ENCODE measurements at places on chromosomes 11 and 22.

- H3K27me3 ChIP-seq = no peaks in the 10 kb centered on the region
Observed at GRCh38 chr11:44298862-44299261, 11.1 kb downstream of the ALX4 start.

DNA sequence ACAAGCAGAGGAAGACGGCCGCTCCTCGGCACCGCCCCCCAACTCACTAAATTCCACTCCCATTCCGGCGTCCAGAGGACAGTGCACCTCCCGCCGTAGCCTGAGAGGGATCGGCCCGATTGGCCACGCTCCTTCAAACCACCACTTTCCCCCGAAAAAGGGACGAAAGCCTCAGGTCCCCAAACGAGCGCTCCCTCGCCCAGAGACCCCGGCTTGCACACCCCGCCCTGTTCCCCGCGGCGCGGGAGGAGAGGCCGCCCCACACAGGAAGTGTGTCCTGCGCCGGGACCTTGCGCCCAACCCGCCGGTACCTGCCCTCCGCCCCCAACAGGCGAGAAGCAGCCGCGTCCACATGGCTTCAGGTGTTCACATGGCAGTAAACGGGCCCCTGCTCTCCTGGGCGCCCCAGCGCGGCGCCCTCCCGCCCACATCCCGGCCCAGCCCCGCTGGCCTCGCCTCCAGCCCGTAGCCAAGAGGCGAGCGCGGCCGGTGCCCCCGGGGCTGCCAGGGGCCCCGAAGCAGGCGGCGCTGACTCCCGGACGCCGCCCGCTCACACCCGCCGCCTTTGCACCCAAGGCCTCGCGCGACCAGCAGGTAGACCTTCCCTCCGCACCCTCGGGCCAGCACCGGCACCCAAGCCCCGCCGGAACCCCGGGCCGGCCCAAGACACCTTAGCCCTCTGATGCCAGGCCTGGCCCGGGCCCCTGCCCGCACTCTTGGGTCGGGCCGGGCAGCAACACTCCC lies 849 bp downstream of the TCF20 start:
- peak; percentile 57 for DNase-seq
- peak overlapping the region; percentile 72 for H3K27ac ChIP-seq
- H3K36me3 ChIP-seq = no peaks in the 10 kb centered on the region
- H3K4me1 ChIP-seq = peaks cover 7% of the 10 kb centered on the region
- no peaks in the 10 kb centered on the region for H3K27me3 ChIP-seq

- DNase-seq = no peak
- H3K4me1 ChIP-seq = no peaks in the 10 kb centered on the region
- H3K27ac ChIP-seq = peak overlapping the region; percentile 7
- H3K4me3 ChIP-seq = no peak overlapping the region
- no peaks in the 10 kb centered on the region for H3K36me3 ChIP-seq
Observed at GRCh38 chr11:66967670-66968425, 7.3 kb upstream of the C11orf86 start.

DNA sequence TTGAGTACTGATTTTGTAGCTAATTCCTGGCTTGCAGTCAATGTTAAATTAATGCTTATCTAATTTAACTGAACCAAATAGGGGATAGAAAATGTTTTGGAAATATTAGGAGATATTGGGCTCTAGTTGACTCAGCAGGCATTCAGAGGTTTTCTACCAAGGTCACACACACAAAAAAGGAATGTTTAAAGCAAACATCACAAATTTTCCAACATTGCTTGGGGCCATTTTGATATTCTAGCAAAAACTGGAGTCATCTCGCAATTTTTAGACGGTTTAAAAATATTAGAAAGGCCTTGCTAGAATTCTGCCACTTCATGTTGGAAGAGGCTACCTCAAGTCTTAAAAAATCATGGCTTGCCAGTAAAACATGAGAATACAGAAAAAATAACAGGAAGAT lies 2082.1 kb upstream of the RAG2 start:
- no peak overlapping the region for H3K4me3 ChIP-seq
- H3K36me3 ChIP-seq = no peaks in the 10 kb centered on the region
- no peaks in the 10 kb centered on the region for H3K27me3 ChIP-seq
- no peak for DNase-seq
- H3K4me1 ChIP-seq = no peaks in the 10 kb centered on the region
- H3K27ac ChIP-seq = no peak overlapping the region

DNA sequence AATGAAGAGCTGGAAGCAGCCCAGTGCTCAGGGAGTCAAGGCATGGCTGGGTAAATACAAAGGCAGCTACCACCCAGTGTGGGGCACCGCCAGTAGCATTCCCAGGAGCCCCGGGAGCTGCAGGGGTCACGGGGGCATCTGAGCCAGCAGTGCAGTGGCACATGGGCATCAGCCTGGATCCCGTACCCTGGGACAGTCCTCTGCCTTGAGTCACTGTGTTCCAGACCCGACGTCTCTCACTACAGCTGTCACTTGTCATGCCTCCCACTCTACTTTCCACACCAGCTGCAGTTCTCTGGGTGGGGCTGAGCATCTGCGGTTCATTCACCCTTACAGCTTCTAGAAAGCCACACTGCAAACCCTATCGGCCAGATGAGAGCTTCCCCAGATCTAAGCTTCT lies 29.6 kb downstream of the DHCR7 start:
- no peak overlapping the region for H3K4me3 ChIP-seq
- H3K36me3 ChIP-seq = no peaks in the 10 kb centered on the region
- H3K4me1 ChIP-seq = no peaks in the 10 kb centered on the region
- no peak overlapping the region for H3K27ac ChIP-seq

- H3K36me3 ChIP-seq = no peaks in the 10 kb centered on the region
- no peak overlapping the region for H3K27ac ChIP-seq
- no peak overlapping the region for H3K4me3 ChIP-seq
- DNase-seq = peak; percentile 57
- no peaks in the 10 kb centered on the region for H3K27me3 ChIP-seq
Observed at GRCh38 chr11:2577031-2577990, 122.5 kb downstream of the KCNQ1OT1 start.

DNA sequence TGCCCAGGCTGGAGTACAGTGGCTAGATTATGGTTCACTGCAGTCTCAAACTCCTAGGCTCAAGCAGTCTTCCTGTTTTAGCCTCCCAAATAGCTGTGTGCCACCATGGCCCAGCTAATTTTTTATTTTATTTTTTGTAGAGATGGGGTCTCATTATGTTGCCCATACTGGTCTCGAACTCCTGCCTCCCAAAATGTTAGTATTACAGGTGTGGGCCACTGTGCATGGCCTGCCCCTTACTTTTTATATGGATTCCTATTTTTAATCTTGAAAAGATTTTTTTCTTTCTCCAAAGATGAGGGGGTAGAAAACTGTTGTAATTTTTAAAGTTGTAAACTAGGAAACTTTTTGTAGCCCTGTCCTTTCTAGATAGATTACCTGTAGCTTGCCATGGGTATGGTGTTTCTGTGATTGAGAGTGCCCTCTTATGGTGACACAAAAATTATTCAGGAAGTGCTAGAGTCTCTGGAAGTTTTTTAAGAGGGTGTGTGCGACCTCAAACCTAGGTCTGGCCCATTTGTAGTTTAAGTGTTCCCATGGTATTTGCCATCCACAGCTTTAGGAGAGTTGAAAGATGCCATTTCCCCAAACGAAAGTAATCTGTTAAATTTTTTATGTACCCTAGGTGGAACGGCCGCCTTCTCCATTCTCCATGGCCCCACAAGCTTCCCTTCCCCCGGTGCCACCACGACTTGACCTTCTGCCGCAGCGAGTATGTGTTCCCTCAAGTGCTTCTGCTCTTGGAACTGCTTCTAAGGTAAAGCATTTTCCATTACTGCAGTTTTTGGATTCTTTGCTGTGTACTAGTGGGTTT lies 32.4 kb downstream of the MCAM start:
- H3K27me3 ChIP-seq = no peaks in the 10 kb centered on the region
- H3K4me1 ChIP-seq = no peaks in the 10 kb centered on the region

DNA sequence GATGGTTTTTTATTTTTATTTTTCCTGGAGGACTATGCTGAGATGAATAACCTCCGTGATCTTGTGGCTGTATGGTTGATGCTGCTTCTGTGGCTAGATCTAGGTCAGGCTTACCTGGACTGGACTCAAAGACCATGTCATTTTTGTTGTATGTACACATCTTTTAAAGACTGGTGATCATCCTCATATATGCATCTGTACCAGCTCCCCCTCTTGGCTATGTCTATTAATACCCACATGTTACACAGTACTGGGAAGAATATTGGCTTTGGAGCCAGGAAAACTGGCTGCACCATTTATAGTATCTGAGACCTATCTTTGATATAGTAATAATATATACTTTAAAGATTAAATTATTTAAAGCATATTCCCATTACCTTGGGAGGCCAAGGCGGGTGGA lies 18.4 kb upstream of the PITPNB start:
- no peaks in the 10 kb centered on the region for H3K4me1 ChIP-seq
- DNase-seq = no peak
- H3K27ac ChIP-seq = no peak overlapping the region

DNA sequence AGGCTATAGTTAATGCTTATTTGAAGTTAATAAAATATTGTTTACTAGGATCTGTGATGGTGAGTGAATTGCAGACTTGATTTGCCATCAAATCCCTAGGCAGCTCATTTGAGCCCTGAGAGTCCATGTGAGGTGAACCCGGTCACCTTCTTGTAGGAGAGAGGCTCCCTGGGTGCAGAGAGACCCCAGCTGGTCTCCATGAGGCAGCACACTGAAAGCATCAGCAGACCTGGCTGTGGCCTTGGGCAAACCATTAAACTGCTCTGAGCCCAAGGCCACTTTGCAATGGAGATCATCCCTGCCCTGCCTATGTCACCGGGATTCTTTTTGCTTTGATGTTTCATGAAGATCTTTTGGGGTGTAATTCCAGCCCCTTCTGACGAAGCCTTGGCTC lies 125.2 kb downstream of the MICAL2 start:
- H3K27me3 ChIP-seq = no peaks in the 10 kb centered on the region
- no peak for DNase-seq
- no peak overlapping the region for H3K27ac ChIP-seq
- H3K4me3 ChIP-seq = no peak overlapping the region
- H3K4me1 ChIP-seq = peaks cover 6% of the 10 kb centered on the region

GRCh38 chr11:3171931-3172560 lies 6.9 kb upstream of the OSBPL5 start:
- no peaks in the 10 kb centered on the region for H3K36me3 ChIP-seq
- no peak overlapping the region for H3K4me3 ChIP-seq
- no peaks in the 10 kb centered on the region for H3K27me3 ChIP-seq
- H3K4me1 ChIP-seq = peaks cover 7% of the 10 kb centered on the region
- H3K27ac ChIP-seq = no peak overlapping the region

DNA sequence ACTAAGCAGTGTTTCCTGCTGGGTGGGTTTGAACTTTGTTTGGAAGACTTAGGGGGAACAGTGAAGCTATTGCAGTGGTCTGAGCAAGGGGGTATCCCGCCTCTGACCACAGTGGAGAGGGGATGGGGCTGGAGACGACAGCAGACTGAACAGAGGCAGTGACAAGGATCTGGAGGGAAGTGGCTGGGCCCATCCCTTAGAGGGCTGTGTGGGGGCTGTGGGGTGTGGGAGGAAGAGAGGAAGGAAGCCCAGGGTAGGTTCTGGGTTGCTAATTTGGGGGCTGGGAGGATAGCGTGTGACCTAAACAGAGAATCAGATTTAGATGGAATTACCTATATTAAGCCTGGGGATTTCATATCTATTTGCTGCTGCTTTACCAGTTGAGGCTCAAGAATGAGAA lies 70.7 kb downstream of the BMAL1 start:
- DNase-seq = no peak
- no peak overlapping the region for H3K27ac ChIP-seq
- no peaks in the 10 kb centered on the region for H3K27me3 ChIP-seq
- H3K4me1 ChIP-seq = peaks cover 12% of the 10 kb centered on the region

GRCh38 chr11:45102810-45103621 lies 43.4 kb upstream of the PRDM11 start:
- H3K27ac ChIP-seq = no peak overlapping the region
- no peaks in the 10 kb centered on the region for H3K4me1 ChIP-seq
- no peak overlapping the region for H3K4me3 ChIP-seq

- no peaks in the 10 kb centered on the region for H3K36me3 ChIP-seq
- no peaks in the 10 kb centered on the region for H3K4me1 ChIP-seq
- no peak overlapping the region for H3K4me3 ChIP-seq
- H3K27me3 ChIP-seq = no peaks in the 10 kb centered on the region
- DNase-seq = peak; percentile 11
Observed at GRCh38 chr11:37280200-37280599, 682.2 kb upstream of the RAG2 start.

DNA sequence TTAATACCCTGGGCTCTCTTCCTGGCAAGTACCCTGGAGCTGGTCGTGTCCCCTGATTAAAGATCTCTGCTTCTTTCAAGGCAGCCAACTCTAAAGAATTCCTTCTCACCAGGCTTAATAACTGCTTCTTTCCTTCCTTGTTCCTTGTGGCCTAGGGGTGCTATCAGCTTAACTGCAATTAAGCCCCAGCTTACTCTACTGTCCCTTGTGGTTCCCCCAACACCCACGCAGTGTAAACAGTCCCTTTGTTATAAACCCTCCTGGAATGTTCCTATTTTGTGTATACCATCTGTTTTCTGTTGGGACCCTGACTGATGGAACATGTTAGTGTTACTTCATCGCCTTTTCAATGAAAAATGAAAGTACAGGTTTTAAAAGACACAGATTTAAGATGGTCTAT lies 126.4 kb upstream of the KIRREL3 start:
- no peak for DNase-seq
- no peak overlapping the region for H3K4me3 ChIP-seq
- H3K27ac ChIP-seq = no peak overlapping the region
- no peaks in the 10 kb centered on the region for H3K36me3 ChIP-seq

- DNase-seq = no peak
- peaks cover 44% of the 10 kb centered on the region for H3K36me3 ChIP-seq
- peaks cover 5% of the 10 kb centered on the region for H3K4me1 ChIP-seq
- H3K4me3 ChIP-seq = no peak overlapping the region
- H3K27me3 ChIP-seq = no peaks in the 10 kb centered on the region
Observed at GRCh38 chr11:65211293-65212105, 29.8 kb downstream of the CAPN1 start.

DNA sequence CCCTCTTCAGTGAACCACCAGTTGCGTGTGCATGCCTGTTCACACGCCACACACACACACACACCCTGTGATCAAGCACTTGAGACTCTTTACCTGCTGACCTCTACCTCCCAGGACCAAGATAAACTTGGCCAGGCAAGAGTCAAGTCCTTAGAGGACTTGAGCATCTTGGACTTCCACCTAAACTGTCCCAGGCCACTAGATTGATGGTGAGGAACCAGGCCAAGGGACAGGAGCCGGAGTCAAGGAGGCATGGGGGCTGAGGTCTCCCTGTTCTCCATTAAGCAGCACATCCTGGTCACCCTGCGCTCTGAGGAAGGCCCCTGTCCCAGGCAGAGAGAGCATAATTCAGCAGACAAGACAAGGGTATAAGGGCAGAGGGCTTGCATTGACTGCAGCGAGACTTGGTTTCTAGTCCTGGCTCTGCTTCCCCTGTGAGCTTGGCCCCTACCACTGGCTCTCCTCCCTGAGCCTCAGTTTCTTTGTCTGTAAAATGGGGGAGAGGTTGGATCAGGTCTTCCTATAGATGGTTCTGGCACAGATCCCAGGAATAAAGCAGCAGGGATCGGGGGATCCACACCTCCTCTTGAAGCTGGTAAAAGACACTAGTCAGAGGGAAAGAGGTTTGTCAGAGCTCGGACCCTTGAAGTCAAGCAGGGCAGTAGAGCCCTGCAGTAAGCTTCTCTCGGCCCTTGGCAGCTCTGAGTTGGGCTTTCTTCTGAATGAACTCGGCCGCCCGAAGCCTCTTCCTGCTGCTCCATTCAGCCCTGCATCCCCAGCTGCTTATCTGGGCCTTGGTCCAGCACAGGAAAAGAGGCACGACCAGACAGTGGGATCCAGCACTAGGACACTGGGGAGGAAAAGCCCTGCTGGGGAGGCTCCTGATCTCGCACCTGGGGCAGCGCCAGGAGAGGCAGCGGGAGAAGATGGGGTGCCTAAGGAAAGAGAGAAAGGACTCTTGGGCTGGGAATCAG lies 2.0 kb downstream of the CREB3L1 start:
- H3K36me3 ChIP-seq = no peaks in the 10 kb centered on the region
- H3K4me3 ChIP-seq = peak overlapping the region; percentile 24
- no peaks in the 10 kb centered on the region for H3K27me3 ChIP-seq
- H3K4me1 ChIP-seq = peaks cover 41% of the 10 kb centered on the region
- DNase-seq = peak; percentile 93

Data from lung (tissue), 17 donors.